ENCODE measurements at places on chromosomes 2 and 18.

- no peak for DNase-seq
These were observed 157.5 kb upstream of the SESTD1 start for GRCh38 chr2:179422037-179422643.

- no peak for DNase-seq
These were observed 26.4 kb upstream of the ATRAID start for GRCh38 chr2:27185331-27186026.

DNA sequence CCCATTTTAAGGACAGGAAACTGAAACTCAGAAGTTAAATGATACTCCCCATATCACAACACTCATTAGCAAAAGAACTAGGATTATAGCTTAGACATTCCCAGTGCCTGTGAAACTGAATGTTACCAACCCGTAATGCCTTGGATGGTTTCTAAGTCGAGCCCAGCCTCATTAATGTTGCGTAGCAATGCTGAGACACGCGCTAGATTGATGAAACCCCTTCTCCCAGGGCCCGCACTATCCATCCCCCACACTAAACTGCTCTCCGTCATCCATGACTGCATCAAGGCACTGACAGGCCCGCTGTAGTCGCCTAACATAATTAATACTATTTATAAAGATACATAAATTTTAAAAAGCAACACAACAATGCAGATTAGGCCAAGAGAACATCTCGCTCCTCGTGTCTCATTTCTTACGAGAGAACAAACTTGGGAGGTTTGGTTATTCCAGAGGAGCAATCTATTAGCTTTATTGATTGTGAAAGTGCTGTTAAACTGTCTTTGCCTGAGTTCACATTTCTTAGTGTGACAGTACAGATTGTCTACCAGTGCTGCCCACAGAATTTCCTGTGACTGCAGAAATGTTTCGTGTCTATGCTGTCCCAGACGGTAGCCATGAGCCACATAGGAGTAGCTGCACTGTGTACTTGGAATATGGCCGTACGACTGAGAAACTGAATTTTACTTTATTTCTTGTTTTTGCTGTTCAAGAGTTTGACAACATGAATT lies 312.2 kb upstream of the RAB12 start:
- DNase-seq, result no peak

DNA sequence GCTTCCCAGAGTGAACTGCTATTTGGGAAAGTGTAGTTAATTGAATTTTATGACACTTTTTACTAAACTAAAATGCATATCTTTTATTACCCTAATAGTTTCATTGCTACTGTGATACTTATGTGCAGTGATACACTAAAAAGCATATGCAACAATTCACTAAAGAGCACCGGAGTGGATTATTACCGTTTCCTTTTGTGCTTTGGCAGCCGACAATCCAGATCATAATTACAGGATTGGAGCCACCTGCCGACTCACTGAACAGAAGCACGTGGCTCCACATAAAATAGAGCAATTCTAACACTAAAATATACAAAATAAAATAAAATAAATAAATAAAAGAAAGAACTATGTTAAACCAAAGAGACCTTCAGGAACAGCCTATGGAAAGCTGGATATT lies 583.4 kb downstream of the NRXN1 start:
- DNase-seq, result no peak

- no peak for DNase-seq
These were observed 21.9 kb downstream of the HJURP start for GRCh38 chr2:233832414-233832813.

- DNase-seq, result peak; percentile 20
These were observed 72.8 kb upstream of the TAF1B start for GRCh38 chr2:9770308-9771100.

DNA sequence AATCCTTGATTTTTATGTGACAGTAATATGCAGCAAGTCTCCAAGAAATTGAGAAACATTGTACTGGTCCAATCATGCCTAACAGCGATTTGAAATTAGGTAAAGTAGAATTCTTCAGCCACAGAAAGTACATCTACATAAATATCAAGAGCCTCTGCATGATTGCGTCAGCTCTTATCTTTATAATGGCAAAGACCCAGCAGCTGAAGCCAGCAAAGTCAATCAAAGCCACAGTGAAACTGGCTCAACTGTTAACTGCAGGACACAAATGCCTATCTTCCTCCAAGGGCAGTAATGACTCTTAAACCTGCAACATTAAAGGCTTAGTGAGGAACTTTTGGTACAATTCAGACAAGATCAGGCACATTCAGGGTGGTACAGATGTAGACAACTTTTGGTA lies 102.5 kb downstream of the BARD1 start:
- no peak for DNase-seq

GRCh38 chr2:232309592-232309991 lies 69.0 kb upstream of the ALPP start:
- DNase-seq, result no peak

GRCh38 chr2:191247381-191248057 lies 2.3 kb downstream of the MYO1B start:
- DNase-seq, result no peak

Data from activated T-helper 1 cell treated with Interleukin-2 at 50 U/mL for 16 hours (primary cell).